ENCODE measurements at places on chromosomes 11 and 22. TPM values are rescaled to one million over a fixed set of nuclear protein-coding genes. Genes with fewer than 3 reads are reported as not detected.
A peak's percentile ranks its signal among the peaks of the same experiment; 100 is the strongest.

VSIG2 gene
- total RNA-seq = 0.87 TPM

P2RY2 gene
- total RNA-seq = not detected

NFAM1 gene
- 0.29 TPM for total RNA-seq

LMO1 gene
- total RNA-seq = not detected

GRCh38 chr22:48452766-48453165 is 1374.9 kb downstream of the BRD1 start:
- no peak for DNase-seq

- DNase-seq = no peak
Observed at GRCh38 chr11:67387069-67387468, 4.7 kb upstream of the RAD9A start.

GRCh38 chr11:126438691-126439090 is 83.2 kb downstream of the ST3GAL4 start:
- DNase-seq = no peak

DNA sequence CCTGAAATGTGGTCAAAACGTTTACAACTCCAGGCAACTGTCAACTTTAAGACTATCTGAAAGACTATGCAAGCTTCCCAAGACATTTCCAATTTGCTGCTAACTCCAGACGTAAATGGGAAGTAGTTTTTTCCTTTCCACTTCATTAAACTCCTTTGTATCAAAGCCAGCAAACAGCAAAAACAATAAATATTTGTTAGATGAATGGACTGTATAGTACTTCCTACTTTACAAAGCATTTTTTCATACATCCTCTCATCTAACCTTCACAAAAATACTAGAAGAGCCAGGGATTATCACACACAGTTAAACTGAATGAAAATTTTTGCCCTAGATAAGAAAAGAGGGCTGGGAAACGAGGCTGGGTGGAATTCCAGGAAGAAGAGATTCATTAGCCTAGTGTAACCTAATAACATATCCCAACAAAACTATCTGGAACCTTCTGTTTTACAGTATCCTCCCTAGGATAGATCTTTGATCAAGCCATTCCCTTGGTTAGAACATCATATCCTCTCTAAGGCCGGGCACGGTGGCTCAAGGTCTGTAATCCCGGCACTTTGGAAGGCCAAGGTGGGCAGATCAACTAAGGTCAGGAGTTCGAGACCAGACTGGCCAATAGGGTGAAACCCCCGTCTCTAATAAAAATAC is 10.4 kb downstream of the NUP98 start:
- no peak for DNase-seq

GRCh38 chr22:24146791-24147353 is 34.4 kb upstream of the SUSD2 start:
- DNase-seq = no peak

GRCh38 chr22:41524809-41525449 is 19.3 kb downstream of the POLR3H start:
- peak; percentile 65 for DNase-seq

GRCh38 chr11:23551706-23552105 is 691.4 kb upstream of the CCDC179 start:
- no peak for DNase-seq

GRCh38 chr11:737366-737765 is 9.9 kb upstream of the TALDO1 start:
- no peak for DNase-seq

DNA sequence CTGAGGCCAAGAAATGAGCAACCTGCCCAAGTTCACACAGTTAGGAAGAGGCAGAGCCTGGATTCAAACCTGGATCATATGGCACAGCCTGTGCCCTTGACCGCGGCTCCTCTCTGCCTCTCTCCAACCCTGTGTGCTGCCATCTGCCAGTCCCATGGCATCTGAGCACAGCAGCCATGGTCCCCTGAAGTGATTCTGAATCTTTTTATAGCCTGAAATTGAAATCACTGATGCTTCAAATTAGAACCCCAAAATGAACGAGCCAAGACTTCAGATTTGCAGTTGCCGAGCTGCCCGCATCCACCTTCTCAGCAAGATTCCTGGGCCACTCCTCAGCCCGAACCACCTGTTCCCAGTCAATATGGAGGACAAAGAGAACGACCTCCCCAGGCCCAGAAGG is 252.7 kb downstream of the CTTN start:
- no peak for DNase-seq

DNA sequence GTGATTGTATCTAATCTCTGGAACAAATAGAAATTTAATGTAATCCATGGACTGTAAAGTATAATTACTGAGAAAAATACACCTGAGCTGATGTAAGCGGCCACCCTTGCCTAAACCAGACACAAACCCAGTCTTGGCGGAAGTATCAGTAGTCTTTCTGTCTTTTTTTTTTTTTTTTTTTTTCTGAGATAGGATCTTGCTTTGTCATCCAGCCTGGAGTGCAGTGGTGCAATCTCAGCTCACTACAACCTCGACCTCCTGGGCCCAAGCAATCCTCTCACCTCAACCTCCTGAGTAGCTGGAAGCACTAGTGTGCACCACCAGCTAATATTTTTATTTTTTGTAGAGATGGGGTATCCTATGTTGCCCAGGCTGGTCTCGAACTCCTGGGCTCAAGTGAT is 5.5 kb upstream of the CXCR5 start:
- DNase-seq = peak; percentile 57

DNA sequence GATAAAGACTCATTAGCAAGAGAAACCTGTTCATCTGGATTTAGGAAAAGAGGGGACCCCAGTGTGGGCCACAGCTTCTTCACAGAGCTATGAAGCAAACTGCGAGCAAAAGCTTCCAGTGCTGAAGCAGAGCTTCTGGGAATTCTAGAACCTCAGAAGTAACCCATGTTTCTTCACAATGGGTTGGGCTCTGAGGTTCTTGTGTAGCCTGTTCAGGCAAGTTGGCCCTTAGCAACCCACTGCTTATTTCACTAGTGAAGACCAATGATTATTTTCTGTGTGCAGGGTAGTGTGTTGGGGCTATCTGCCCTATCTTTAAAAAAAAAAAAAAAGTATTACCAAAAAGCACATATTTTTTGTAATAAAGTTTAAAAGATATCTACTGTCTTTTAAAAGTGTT is at the start of gene ACRV1:
Gene ACRV1 (minus strand): TSS at position 101 of the 400 bp plus-strand sequence. CDS start 67 bp downstream, at position 34.
- no peak for DNase-seq

DNA sequence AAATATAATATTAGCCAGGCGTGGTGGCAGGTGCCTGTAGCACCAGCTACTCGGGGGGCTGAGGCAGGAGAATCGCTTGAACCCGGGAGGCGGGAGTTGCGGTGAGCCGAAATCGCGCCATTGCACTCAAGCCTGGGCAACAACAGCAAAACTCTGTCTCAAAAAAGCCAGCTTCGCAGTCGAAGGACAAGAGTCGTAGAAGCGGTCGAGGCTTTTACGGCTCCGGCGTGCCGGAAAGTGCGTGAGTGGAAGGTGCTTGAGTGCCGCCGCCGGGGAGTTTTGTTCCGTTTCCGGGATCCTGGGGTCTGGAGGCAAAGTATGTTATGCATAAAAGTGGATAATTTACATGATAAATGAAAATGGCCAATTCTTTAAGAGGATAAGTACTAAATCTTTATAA is 43.6 kb downstream of the SYN3 start:
- DNase-seq = no peak

DNA sequence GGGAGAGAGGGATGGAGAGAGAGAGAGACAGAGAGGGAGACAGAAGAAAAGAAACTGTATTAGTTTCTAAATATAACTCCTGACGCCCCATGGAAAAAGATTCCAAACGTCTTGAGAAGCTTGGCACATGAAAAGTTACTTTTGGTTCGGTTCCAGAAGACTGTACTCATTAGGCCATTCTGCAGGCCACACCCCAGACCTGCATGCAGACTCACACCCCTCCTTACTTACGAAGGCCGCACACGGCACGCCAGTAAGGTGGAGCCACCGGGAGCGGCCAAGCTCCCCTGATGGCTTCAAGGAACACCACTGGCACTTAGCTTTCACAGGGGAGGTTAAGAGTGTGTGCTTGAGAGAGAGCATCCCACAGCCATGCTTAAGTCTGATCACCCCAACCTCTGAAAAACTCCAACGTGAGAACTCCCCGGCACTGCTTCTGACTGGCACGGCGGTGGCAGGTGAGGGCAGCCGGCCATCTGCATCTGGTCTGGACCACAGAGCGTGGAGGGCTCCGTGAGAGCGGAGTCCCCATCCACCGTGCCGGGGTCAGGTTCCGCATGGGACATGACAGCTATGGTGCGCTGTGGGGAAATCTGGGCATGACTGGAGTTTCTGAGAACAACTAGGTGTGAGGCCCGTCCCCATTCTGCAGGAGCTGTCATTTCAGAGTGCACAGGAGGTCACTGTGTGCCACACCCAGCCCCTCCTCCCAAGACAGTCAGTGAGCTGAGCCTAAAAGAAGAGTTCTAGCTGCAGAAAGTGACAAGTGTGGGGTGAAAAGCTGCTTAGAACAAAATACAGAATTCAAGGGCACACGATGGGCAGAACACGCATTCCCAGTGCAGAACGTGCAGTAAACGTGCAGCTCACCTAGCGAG is 62.4 kb downstream of the MYH9 start:
- no peak for DNase-seq

Measured in CD4-positive, alpha-beta memory T cell (primary cell).